GM04503 (cell line): ENCODE measurements at places on chromosomes 13 and 19.
A peak's percentile ranks its signal among the peaks of the same experiment; 100 is the strongest.

GRCh38 chr13:49580980-49581680 lies 4.2 kb downstream of the RCBTB1 start:
- DNase-seq = no peak

GRCh38 chr13:24038405-24038804 lies 122.1 kb upstream of the SPATA13 start:
- DNase-seq = no peak

DNA sequence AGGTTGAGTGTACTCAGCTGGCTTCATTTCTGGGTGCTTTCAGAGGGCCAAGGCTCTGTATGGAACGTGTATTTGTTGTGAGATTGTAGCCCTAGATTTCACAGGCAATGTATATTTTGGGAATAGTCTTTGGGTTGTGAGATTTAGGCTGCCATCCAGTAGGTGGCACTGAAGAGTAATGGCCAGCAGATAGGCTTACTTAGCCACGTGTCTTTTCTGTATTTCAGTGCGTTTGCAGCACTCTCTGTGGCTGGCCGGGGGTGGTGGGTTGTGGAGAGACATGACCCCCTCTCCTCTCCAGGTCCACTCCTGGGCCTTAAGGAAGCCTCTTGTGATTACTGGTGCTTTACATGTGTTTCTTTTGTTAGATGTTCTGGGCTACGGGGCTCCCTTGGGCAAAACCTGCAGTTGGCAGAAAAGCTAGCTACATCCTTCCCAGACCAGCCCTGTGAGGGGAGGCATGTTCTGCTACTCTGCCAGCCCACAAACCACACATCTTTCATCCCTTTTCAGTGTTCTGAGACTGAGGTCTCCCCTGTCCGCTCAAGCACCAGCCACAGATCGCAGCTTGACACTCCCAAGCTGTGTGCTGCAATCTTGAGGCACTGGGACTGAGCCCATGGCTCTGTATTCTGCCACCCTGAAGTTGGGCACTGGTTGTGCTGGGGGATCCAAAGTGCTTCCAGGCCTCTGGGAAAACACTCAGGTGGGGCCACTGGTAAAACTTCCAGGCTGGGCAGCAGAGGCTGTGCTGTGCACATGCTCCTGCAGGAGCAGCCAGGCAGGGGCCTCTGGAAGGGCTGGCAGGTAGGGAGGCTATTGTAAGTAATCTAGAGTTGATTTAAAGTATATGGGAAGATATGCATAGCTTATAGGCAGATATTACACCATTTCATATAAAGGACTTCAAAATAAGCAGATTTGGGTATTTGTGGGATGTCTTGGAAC lies 1096.8 kb upstream of the PCDH20 start:
- no peak for DNase-seq

- DNase-seq = no peak
Observed at GRCh38 chr13:26254583-26255111, 718 bp downstream of the CDK8 start.

GRCh38 chr19:28154077-28154476 lies 1058.9 kb downstream of the UQCRFS1 start:
- no peak for DNase-seq

DNA sequence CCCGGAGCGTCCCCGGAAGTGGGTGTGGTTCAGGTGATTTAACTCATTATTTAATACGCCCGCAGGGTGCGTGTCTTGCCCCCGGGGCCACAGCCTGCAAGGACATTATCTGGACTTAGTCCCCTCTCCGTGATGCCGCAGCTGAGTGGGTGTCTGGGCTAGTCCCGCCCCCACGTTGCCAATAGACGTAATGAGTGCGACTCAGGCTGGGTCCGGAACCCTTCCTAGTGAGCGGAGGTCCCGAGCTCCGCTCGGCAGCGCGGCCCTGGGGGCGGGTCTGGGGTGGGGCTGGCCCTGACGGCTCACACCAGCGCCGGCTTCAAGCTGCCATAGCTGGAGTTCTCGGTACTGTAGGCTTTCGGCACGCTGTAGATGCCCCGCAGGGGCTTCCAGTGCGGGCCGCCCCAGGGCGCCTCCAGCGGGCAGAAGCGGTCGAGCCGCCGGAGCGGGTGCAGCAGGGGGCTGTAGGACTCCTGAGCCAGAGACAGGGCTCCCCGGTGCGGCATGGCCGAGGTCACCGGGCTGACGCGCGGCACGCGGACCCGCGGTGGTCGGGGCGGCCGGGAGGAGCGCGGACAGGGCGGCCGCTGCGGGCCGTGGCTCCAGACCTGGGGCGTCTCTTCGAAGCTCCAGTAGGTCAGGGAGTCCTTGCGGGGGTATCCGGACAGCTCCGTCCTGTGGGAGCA lies 918 bp upstream of the LHB start:
- DNase-seq = no peak

DNA sequence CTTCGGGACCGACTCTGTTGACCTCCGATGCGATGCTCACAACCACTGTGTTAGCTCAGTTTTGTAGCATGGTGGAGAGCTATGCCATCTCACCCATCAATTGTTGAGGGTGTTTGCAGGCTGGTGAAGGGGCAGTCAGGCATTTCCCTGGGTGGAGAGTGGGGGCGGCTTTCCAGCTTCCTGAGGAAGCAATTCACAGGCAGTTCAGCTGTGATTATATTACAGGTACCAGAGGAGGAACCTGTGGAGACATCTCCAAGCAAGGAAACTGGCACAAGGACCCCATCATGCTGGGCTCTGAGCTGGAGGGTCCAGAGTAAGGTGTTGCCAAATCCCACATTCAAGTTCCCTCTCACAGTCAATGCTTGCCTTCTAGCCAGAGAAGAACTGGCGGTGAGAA lies 166.0 kb upstream of the ZNF536 start:
- no peak for DNase-seq

GRCh38 chr13:109989686-109990085 lies 203.3 kb upstream of the IRS2 start:
- no peak for DNase-seq

- peak; percentile 61 for DNase-seq
Observed at GRCh38 chr13:21240586-21240985, 64.1 kb downstream of the MRPL57 start.

- no peak for DNase-seq
Observed at GRCh38 chr19:41029524-41030432, 38.7 kb downstream of the CYP2B6 start.

DNA sequence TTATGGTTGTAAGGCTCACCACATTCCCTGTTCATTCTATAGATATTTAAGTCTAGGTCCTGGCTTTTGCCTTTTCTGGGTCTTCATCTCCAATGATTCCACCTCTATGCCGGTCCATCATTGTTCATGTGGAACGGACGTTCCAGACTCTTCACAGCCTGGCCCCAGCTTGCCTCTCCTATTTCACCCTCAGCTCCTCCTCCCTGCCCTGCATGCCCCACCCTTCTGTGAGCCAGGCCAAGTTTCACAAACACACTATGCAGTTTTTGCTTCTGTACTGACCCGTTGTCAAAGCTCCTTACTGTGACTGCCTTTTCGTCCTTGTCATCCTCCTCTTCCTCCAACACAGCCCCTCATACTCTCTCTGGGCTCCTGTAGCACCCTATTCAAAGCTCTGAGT lies 31.3 kb downstream of the TEX26 start:
- DNase-seq = no peak

GRCh38 chr13:31887286-31887685 lies 144.3 kb upstream of the FRY start:
- peak; percentile 85 for DNase-seq

GRCh38 chr19:3578390-3578789 lies 5.6 kb downstream of the HMG20B start:
- DNase-seq = no peak

GRCh38 chr13:71828564-71828963 lies 38.4 kb downstream of the DACH1 start:
- DNase-seq = no peak
